ENCODE measurements at places on chromosomes 7 and 10.

GRCh38 chr10:27494116-27494805, 9.8 kb upstream of the RAB18 start:
- no peak for DNase-seq

DNA sequence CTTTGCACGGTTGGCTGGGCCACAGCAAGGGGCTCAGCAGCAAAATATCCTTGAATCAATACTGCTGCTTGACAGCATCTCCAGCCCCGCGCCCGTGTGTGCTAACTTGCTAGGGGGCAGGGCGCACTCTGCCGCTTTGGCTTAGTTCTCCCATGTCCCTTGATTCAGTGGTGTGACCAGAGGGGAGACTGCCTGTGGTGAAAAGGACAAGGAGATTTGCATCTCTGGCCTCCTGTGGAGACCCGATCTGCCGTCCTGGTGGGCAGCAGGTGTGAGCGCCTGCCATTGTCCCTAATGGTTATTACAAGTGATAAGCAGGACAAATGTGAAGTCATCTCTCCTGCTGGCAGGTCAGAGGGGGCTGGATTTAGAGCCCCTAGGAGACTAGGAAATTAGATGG, 500.2 kb upstream of the GALNT17 start:
- DNase-seq = no peak

DNA sequence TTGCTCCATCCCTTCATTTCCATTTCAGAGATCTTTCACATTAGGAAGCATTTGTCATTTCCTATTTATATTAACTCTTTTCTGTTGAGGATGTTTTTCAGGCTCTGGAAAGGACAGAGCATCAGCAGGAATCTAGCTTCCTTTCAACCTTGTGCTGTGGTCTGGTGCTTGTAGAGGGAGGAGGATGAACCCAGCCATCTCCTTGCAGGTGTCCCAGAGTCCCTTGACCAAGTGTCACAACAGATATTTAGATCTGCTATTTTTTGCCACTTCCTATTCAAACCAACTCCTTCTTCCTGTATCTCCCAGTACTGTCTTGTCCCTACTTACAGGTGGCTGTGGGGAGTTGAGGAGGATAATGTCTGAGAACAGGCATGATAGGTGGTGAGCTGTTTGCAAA, 742.8 kb downstream of the GRID1 start:
- no peak for DNase-seq

GRCh38 chr10:131424836-131425491, 113.4 kb upstream of the TCERG1L start:
- no peak for DNase-seq

DNA sequence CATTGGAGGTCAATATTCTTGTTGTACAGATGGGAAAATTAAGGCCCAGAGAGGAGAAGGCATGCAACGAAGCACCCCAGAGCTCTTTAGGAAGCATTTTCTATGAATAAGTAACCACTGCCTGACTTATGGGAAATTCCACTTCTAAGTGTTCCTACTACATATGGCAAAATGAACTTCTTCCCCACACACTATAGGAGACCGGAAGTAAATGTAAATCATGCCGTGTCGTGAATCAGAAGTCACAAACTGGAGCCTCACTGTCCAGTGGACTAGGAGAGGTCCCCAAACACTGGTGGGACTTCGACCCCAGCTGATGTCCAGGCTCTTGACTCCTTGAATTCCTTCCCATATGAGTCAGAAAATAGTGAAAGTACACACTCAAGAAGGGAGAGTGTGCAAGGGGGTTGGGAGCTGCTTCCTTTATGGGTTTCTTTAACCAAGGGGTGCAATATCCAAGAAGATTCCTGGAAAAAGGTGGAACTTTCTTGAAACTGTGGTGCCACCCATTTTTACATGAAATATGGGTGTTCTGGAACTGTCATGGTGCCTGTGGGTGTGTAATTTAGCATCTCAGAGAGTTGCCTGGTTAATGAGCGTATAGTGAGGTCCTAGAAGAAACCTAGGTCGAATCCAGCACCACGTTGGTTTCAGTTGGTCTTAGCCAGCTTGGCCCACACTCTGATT, 6.7 kb downstream of the RASSF4 start:
- no peak for DNase-seq

GRCh38 chr10:69359594-69359993, 57.1 kb downstream of the TACR2 start:
- DNase-seq = no peak

DNA sequence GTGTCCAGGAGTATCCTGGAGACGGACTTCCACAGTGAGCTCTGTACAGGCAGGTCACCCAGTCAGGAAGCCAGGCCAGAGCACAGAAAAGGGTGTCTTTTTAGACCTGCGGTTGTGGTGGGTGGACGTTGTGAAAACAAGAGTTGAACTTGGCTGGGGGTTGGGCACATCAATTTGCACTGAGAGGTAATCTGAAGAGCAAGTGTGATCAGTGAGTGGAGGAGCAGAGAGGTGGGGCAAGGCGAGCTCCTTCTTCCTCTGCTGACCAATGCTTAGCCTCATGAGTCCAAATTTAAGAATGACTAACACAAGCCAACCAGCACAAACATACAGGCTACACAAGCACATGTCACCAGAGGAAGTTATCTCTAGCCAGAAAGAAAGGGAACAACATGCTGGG, 310.8 kb downstream of the TCERG1L start:
- no peak for DNase-seq

GRCh38 chr7:153385502-153385901, 626.0 kb downstream of the ACTR3B start:
- no peak for DNase-seq

DNA sequence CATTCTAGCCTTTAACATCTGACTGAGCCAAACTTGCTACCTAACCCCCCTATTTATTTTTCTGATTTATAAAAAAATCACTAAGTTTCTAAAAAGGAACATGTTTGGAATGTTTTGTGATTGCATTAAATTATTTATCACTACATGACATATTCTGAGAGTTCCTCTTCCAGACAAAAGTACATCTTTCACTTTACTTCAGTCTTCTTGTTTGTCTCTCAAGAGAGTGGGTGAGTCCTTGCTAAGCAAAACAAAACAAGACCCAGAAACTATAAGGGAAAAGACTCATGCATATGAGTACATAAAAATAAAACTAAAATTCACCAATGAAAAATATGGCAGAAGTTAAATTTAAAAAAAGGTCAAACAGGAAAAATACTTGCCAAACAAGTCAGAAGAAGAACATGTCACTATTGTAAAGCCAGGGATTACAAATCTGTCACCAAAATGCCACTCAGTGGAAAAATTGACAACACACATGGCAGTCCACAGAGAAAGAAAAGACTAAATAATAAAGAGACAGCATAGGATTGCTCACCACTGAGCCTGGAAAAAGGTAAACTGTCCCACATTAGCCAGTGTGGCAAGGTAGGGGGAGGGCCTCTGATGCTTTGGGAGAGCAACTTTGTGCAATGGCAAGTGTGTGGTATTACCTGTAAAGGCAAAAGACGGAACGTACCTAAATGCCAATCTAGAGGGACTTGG, 166.7 kb upstream of the ZNF32 start:
- DNase-seq = no peak

DNA sequence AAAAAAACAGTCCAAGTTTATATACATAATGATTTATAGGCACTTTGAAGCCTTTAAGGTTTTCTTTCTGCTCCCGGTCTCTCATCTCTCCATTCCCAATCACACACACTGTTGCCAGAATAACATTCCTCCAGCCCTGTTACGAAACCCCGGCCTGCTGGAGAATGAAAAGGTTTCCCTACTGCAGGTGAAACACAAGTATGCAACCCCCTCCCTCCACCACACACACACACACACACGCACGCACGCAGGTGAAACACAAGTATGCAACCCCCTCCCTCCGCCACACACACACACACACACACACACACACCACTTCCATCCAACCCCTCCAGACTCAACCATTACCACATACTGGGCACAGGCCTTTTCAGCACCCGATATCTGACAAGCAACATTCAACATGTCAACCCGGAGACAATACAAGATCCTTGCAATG, 87.5 kb downstream of the PARD3 start:
- DNase-seq = no peak

DNA sequence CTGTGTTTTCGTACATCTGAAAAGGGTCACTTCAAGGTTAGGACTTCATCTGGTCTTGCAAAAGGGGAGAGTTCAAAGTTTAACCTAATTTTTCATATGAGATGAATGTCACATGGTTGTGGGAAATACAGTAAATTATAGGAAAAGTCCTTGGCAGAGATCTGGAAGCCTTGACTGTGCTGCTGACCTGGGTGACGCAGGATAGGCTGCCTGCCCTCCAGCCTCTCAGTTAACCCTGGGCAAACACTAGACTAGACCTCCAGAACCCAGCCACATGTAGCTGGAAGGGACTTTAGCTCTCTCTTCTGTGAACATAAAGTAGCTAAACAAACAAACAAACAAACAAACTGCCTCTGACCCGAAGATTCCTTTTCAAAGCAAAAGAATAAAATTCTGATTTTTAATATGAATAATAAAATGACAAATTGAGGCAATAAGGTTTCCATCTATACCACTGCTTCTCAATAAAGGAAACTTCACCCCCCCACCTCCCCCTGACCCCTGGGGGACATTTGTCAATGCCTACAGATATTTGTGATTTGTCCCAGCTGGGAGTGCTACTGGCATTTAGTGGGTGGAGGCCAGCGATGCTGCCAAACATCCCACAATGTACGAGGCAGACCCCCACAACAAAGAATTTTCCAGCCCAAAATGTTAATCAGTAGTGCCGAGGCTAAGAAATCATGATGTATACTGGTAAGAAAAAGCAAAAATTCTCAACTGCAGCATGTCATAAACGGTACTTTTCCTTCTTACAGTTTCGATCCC, 75.2 kb upstream of the PRR15 start:
- no peak for DNase-seq

DNA sequence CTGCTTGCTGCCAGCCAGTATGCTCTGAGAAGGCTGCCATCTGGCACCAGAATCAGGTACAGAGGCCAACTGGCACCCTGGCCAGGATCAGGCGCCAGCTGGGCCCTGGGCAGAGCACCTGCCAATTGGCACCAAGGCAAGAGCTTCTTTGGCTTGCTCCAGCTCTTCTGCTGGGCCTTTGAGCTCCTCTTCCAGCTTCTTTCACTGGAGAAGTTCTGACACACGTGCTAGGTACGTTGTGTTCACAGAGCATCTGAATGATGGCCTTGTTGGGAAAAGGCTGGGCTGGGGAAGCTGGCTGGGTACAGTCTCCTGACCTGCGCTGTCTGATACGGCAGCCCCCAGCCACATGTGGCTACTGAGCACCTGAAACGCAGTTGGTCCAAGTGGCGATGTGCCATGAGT, 31.7 kb upstream of the OPALIN start:
- DNase-seq = no peak

DNA sequence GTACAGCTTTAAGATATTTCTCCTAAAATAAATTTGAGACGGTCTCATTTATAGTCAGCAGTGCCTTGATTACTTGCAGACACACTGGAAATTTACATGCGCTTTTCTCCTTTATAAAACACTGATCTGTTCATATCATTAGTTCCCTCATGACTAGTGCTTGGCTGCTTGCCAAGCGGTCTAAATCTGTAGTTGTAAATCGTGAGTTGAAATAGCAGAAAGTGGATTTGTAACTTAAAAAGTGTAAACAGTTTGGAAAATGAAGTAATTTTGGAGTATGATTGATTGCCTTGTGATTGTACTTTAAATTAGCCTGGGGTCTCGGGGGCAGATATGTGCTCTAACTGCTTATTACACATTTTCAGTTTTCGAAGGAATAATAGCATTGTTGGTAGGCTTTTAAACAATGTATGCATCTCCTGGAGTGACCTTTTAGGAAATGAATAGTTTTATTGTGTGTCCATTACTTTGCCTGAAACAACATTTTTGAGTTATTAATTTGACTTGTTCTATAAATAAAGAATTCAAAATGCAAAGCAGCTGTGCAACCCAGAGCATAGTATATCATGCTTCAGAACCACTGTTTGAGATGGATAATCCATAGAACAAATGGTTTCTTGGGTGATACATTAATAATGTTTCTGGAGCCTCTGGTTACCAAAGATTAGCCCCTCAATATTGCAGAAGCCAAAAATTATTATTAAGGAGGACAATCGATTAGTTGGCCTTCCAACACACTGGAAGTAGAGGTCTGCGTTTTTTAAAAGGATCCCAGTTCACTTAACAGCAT, 73.3 kb downstream of the ARID5B start:
- no peak for DNase-seq

- DNase-seq = no peak
These were observed 45.7 kb downstream of the TOMM7 start for GRCh38 chr7:22776964-22777363.

DNA sequence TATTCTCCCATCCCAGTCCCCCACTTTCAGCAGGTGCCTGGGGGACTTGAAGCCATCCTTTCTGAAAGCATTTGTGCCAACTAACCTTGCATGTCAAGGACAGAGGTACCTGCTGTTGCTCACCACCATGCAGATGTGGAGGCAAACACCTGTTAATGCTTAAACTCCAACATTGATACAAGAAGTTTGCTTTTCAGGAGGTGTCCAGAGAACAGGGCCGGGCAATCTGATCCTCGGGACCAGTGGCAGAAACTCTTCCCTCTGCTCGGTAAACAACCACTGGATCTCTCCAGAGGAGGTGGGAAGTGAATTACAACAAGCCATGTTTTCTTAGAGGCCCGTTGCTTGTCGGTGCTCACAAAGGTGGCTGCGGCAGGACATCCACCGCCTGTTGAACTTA, 54.7 kb downstream of the FGFR2 start:
- DNase-seq = no peak

DNA sequence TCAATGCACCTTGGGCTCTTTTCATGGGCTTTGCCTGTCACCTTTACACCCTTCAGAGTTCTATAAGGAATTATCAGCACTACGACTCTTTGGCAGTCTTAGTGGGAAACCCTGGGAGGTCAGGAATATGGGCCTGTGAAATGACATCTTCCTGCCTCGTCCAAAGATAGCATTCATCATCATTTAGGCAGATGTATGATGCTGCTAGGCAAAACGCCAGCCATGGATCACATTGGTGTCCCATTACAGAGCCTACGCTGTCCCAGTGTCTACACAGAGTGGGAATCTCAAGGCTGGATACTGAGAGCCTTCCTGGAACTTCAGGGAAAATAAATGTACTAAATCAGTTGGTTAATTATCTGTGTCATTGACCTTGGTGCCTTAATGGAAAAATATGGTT, 259.4 kb upstream of the CELF2 start:
- DNase-seq = no peak

GRCh38 chr10:15373199-15373598, 2.1 kb upstream of the FAM171A1 start:
- DNase-seq = no peak
